ENCODE measurements at places on chromosomes 13 and 19. TPM values are rescaled to one million over a fixed set of nuclear protein-coding genes. Genes with fewer than 3 reads are reported as not detected.

COX7A1 gene
- total RNA-seq = not detected

MYH14 gene
- 4.9 TPM for total RNA-seq

ERCC2 gene
- 14.6 TPM for total RNA-seq

APOC4 gene
- total RNA-seq = not detected

BEST2 gene
- total RNA-seq = not detected

TJP3 gene
- 0.19 TPM for total RNA-seq

ATP8B3 gene
- 2.9 TPM for total RNA-seq
